ENCODE measurements at places on chromosomes 13 and 19.

- no peak for DNase-seq
Observed at GRCh38 chr13:31469377-31469776, 269.6 kb downstream of the B3GLCT start.

- DNase-seq: no peak
Observed at GRCh38 chr19:53642381-53643099, 10.7 kb downstream of the DPRX start.

GRCh38 chr19:55383279-55384130 lies 587 bp downstream of the TMEM238 start:
- DNase-seq: peak; percentile 16

GRCh38 chr19:29107831-29108230 lies 105.1 kb downstream of the UQCRFS1 start:
- no peak for DNase-seq

- no peak for DNase-seq
Observed at GRCh38 chr19:28983430-28983829, 229.5 kb downstream of the UQCRFS1 start.

- DNase-seq: no peak
Observed at GRCh38 chr13:99294198-99294597, 13.0 kb downstream of the GPR183 start.

GRCh38 chr13:31167490-31167889 lies 5.8 kb upstream of the HSPH1 start:
- no peak for DNase-seq

GRCh38 chr13:98312606-98313005 lies 135.5 kb upstream of the RNF113B start:
- DNase-seq: no peak

DNA sequence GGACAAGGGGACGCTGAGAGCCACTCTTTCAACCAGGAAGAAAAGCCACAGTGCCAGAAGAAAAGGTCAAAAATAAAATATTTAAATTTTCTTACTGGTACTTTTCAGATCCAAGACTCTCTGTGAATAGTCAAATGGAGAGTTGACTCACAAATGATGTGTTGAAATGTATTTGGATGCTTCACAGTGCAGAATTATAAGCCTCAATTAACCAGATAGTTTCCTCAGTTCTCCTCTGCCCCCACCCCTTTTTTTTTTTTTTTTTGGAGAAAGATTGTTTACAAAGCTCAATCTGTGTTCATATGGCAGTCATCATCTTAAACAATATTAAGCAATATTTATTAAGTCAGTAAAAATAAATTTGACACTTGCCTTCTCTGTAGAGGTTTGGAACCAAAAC lies 470.8 kb downstream of the FGF9 start:
- no peak for DNase-seq

GRCh38 chr19:5664515-5664914 lies 15.8 kb downstream of the MICOS13 start:
- DNase-seq: no peak

DNA sequence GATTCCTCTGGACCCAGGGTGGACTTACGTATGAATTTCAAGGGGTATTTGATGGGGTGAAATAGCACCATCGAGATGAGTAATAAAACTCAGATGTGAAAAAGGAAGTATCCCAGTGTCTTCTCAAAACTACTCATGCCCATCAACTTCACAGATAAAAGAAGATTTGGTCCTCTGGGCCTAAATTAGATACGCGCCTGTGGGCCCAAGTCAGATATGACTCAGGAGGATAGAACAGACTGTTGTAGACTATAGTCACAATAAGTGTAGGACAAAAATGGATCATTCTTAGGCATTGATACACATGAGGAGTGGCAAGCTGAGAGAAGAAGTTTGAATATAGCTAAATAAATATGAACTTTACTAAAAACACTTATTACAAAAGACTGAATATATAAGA lies 2438.8 kb downstream of the PCDH9 start:
- no peak for DNase-seq

Measured in NCI-H1694 (cell line).